Cerebellar nuclear complex (tissue), 1 donor: ENCODE measurements at places on chromosomes 13 and 19.

DNA sequence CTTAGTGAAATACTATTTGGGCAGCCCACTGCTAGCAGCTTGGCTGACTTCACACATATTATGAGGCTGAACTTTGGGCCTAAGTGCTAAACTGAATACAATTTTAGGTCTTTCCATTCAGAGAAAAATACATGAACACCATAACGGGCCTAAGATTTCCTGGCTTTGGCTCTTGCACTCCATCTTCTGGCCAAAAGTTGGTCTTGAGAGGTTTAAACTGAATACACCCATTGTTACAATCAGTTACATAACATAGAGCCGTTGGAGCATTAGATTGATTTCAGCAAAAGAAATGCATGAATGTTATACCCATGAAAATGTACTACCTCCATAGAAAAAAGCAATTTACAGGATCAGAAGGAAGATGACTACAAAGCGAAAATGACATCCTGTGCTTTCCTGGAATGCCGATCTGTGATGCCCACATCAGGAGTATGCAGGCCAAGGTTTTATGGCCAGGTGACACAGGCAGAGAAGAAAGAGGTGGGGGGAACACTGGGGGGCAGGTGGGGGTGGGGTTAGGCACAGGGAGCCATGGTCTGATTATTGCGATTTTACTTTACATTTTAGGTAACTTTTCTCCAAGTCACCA lies 11.1 kb upstream of the SHISA2 start:
- DNase-seq, result no peak

DNA sequence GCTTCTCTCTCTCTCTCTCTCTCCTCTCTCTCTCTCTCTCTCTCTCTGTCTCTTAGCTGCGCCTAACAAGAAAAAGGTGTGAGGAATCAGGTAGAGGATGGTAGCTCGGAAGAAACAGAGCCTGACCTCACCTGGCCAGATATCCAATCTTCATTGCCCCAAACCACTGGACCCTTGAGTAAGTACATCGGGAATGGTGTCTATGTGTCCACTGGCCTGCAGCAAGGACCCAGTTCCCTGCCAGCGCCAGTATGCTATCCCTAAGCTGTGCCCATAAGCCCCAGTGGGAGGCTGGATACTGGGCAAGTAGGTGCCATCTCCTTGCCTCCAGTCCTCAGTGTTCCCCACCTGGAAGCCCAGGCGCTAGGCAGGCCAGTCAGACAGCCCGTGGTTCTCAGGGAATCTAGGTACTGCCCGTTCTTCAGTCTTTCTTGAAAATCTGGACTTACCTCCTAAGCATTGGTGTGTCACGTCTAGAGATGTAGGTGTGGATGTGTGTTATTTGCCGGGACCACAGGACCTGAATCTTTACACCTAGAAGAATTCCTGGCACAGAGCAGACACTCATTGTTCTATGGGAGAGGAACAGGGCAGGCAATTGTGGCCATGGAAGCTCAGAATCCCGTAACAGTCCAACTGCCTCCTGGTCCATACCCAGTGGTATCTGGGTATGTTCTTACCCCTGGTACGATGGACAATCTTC lies 7.3 kb downstream of the URAD start:
- no peak for DNase-seq

DNA sequence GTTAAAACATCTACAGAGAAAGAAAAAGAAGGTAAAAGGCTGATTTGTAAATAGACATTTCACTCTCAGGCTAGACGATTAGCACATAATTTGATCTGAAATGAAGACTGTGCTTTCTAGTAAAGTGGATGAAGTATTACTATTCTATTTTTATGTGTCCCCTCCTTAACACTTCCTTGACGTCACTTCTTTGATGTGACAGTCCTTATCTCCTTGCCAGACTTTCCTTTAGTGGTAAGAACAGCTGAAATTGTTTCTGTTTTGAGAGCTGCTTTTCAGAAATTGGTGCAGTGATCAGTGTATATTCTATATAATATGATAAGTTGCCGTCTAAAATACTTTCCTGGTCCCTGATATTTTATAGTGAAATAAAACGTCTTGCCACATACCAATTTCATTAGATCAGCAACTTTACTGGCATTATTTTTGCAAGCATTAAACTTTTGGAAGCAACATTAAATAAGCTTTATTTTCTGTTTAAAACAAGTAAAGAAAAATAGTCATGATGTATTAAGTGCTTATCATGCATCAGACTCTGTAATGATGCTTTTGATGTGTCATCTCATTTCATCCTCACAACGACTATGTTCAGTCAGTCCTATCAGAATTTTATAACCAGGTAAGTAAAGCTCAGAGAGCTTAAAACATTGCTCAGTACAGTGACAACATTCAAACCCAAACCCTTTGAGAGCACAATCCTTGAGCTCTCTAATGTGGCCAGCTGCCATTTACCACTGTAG lies 210.3 kb upstream of the PCDH9 start:
- no peak for DNase-seq

DNA sequence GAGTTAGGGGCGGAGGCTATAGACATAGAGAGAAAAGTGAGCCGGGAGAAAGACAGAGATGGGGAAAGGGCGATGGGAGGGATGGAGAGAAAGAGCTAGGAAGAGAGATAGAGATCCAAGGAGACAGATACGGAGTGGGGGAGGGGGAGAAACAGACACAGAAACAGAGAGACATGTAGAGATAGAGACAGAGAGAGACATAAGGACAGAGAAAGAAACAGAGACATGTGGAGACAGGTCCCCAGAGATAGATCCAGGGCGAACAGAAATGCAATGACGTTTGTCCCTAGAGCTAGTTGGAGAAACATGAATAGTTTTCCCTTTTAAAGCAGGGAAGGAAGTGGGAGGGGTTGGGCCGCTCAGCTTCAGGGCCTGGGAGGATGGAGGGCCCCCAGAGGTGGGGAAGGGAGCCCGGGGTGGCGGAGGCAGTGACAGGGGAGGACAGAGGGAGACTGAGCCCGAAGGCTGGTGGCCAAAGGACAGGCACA lies 4.6 kb downstream of the PPP1R14A start:
- no peak for DNase-seq

DNA sequence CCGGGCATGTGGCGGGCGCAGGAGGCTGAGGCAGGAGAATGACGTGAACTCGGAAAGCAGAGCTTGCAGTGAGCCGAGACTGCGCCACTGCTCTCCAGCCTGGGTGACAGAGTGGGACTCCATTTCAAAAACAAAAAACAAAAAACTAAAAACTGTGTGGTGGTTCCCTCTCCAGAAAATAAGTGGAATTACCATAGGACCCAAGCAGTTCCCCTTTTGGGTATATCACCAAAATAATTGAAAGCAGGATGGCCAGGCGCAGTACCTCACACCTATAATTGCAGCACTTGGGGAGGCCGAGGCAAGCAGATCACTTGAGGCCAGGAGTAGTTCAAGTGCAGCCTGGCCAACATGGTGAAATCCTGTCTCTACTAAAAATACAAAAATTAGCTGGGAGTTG lies 15.7 kb upstream of the LDLR start:
- DNase-seq, result no peak

DNA sequence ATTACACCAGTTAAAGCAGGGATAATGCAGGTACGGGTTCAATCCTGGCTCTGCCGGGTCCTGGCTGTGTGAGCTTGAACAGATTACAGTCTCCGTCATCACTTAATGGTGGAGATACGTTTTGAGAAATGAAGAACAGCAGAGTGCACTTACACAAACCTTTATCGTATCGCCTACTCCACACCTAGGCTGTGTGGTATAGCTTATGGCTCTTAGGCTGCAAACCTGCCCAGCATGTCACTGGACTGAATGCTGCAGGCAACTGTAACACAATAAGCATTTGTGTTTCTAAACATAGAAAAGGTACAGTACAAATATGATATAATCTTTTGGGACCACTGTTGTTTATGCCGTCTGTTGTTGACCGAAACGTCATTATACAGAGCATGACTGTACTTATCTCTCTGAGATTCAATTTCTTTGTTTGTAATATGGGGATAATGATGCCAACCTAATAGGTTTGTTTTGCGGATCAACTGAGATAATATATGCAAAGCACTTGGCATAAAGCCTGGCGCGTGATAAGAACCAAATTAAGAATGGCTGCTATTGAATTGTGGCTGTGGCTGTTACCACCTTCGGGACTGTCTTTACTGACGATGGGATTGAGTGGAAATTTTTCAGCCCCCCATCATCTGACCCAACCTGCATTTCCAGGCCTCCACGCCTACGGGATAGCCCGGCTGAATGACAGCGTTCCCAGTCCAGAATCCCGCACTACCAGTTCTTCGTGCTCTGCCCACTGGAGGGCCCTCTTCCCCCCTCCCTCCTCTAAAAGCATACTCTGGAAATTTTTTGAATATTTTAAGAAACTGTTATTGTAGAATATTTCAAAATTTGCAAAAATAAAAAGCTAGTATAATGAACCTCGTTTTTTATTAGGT lies 11.2 kb downstream of the KRTDAP start:
- no peak for DNase-seq

GRCh38 chr13:80118506-80118905 lies 222.4 kb downstream of the SPRY2 start:
- peak; percentile 31 for DNase-seq
